ENCODE measurements at places on chromosomes 4 and X.

DNA sequence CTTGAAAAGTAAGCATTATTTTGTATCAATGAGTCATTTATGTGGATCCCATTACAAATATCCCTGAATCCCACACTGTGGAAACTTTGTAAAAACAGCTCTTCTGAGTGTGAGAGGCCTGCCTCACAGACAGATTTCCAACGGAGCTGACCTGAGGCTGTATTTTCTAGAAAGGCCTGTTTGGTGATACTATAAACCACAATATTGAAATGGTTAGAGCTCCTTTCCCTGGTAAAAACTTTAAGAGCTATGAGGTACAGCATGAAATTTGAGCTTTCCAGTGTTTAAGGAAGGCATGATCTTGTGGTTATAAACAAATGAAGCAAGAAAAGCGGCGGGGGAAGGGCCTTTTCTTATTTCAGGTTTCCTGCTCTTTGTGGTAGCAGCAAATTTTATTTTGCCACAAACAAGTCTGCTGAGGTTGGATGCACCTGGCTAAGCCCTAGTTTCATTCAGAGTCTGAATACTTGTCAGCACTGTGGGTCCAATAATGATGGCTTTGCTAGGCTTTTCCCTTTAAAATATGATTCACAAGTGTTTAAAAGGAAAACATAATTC lies 86.8 kb upstream of the ETNPPL start:
- no peak for DNase-seq

DNA sequence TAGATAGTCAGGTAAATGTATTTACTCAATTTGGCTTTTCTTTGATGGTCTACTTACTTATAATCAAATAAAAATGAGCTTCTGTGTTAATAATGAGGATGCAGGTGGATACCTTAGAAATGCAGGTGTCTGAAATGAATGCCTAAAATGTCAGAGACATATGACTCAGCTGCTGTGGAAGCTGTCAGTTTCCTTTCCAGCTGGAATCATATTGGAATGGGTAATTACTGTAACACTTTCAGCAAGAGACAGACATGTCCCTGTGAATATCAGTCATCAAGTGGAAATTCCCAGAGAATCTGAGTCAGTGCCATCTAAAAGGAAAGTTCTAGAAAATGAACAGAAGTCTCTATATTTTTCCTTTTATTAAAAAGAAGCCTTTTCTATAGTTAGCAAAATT lies 783.0 kb upstream of the AADAT start:
- DNase-seq: no peak

GRCh38 chrX:44973420-44973932 lies 100.5 kb downstream of the KDM6A start:
- DNase-seq: no peak

GRCh38 chrX:138845786-138846185 lies 134.3 kb upstream of the FGF13 start:
- DNase-seq: no peak

GRCh38 chr4:20159516-20159915 lies 92.2 kb upstream of the SLIT2 start:
- no peak for DNase-seq

DNA sequence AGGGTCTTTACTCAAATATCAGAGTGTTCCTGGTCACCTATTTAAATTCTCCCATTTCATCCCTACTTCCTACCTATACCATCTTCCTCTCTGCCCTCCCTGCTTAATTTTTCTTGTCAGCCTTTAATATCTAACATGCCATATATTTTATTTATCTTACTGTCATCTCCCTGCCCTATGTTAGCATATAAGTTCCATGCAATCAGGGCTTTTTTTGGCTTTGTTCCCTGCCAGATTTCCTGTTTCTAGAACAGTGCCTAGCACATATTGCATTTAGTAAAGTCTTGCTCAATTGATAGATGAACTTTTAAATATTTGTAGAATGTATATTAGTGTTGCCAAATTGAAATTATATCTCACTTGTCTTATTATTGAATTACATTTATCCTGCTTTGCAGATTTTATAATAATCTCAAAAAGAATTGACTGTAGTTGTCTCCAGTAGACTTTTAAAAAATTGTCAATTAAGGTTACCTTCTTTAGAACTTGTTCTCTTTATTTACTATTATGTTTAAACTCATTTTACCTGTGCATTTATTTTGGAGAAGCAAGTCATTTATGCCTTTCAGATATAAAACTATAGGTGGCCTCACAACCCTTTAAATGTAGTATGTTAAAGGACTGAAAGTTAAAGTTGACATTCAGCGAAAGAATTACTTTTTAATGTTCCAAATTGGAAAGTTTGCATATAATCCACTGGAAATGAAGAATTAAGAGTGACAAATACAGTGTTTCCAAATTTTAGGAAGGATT lies 108.2 kb upstream of the BMPR1B start:
- no peak for DNase-seq

GRCh38 chrX:29671421-29671820 lies 543.9 kb upstream of the MAGEB2 start:
- no peak for DNase-seq

GRCh38 chr4:128277856-128278255 lies 9.8 kb downstream of the PGRMC2 start:
- DNase-seq: no peak

DNA sequence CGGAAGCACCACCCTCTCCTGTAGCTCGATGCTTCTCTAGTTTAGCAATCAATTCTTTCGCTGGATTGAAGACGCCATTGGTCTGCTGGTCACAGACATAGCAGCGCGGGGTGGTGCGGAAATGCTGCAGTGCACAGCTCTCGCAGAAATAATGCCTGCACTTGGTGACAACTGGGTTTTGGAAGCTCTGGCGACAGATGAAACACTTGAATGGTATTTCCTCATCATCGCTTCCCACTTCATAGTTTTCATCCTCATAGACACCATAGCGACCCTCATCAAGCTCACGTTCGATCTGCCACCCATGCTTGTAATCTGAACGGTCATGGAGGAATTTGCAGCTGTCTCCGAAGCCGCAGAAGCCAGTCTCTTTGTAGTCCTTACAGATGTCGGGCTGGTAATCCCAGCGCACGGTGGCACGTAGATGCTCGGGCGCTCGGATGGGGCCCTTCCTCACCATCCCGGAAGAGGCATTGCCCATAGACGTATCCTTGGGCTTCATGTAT lies 854 bp downstream of the RNF113A start:
- DNase-seq: no peak

GRCh38 chrX:25015486-25016360 lies at the start of gene ARX:
TSS of gene ARX (minus strand) at chrX:25015965. CDS start at chrX:25015737, 228 bp downstream.
- DNase-seq: no peak

DNA sequence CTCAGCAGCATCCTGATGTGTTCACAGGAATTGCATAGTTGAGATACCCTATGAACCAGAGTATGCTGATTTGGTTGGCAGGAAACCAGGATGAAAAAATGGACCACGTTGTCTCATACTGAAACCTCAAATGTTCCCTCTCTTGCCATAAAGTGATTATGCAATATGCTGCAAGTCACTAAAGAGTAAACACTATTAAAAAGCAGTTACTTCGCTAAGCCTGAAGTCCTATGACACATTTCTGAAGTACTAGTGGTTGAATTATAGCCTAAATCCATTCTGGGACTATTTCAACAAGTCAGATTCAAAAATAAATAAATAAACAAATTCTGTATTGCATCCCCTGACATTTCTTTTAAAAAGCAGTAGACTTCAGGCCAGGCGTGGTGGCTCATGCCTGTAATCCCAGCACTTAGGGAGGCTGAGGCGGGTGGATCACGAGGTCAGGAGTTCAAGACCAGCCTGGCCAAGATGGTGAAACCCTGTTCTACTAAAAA lies 106.0 kb upstream of the NAP1L5 start:
- DNase-seq: no peak

DNA sequence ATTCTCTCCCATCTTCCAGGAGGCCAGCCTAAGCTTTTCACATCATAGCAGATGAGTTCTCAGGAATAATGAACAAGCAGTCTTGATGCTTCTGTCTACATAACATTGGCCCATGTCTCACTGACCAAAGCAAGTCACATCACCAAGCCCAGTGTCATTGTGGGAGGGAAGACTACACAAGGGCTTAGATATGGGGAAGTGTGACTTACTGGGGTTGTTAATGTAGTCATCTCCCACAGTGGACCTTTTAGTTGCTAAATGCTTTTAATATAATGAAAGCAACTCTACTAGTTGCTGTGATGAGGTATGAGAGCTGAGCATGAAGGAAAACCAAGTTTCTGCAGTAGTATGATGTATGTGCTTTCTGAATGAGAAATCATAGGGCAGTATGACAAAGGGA lies 40.5 kb downstream of the TSPAN7 start:
- DNase-seq: no peak

- DNase-seq: no peak
Observed at GRCh38 chrX:3638280-3638873, 75.1 kb downstream of the PRKX start.

- no peak for DNase-seq
Observed at GRCh38 chr4:74084984-74085383, 14.0 kb downstream of the CXCL2 start.

GRCh38 chrX:122579526-122579925 lies 604.6 kb upstream of the GRIA3 start:
- no peak for DNase-seq

DNA sequence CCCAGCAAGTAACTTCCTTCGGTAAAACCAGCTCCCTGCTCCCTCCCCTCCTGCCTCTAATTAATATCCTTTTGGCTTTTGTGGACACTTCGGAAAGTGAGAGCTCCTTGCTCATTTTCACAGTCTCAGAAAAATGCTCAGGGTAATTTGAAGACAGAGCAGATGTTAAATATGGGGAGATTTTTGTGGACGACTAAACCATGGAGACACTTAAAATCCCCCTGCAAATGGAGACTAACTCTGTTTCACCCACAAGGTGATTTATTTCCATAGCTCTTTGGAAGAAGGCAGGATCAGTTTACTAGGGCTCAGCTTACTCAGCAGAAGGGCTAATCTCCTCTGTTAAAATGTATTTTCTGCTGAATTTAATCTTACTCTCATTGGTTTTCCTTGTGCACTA lies 12.2 kb upstream of the AMOT start:
- no peak for DNase-seq

DNA sequence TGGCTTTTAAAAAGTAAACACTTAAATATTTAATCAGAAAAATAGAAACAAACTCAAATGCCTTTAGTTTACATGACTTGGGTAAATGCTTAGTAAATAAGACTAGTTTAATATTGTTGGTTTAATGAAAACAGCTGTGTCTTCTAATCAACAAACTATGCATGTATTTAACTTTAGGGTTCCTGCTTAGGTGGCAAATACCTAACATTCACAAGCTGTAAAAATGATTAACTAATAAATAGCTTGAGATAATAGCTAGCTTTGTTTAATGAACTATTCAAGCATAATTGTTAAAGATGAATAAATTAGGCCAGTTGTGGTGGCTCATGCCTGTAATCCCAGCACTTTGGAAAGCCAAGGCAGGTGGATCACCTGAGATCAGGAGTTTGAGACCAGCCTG lies 30.0 kb upstream of the USP46 start:
- DNase-seq: no peak

GRCh38 chrX:101550362-101550750 lies at the start of gene ARMCX1:
TSS of gene ARMCX1 (plus strand) at chrX:101550547. CDS start at chrX:101552931, 2,384 bp downstream.
- DNase-seq: no peak

- no peak for DNase-seq
Observed at GRCh38 chr4:20091781-20092180, 159.9 kb upstream of the SLIT2 start.

- DNase-seq: no peak
Observed at GRCh38 chrX:110322603-110323002, 4.7 kb upstream of the AMMECR1 start.

Measured in esophagus squamous epithelium (tissue), 5 donors.